Ovary (tissue), 10 donors: ENCODE measurements at places on chromosomes 6 and 20. TPM values are rescaled to one million over a fixed set of nuclear protein-coding genes. Genes with fewer than 3 reads are reported as not detected.

GRCh38 chr20:3751675-3752385 lies 15.7 kb downstream of the ADISSP start:
- no peak overlapping the region for H3K4me3 ChIP-seq
- H3K4me1 ChIP-seq: no peaks in the 10 kb centered on the region
- H3K27ac ChIP-seq: no peak overlapping the region
- no peaks in the 10 kb centered on the region for H3K27me3 ChIP-seq
- no peaks in the 10 kb centered on the region for H3K36me3 ChIP-seq

- H3K27me3 ChIP-seq: no peaks in the 10 kb centered on the region
- H3K27ac ChIP-seq: no peak overlapping the region
- H3K36me3 ChIP-seq: no peaks in the 10 kb centered on the region
- DNase-seq: no peak
Observed at GRCh38 chr20:14288341-14289330, 48.8 kb downstream of the FLRT3 start.

Gene SIRPD
- total RNA-seq: not detected

Gene BMP5
- total RNA-seq: not detected

Gene WFDC10B
- not detected for total RNA-seq

- H3K27me3 ChIP-seq: no peaks in the 10 kb centered on the region
- no peak for DNase-seq
- H3K4me1 ChIP-seq: peaks cover 3% of the 10 kb centered on the region
- H3K36me3 ChIP-seq: no peaks in the 10 kb centered on the region
- H3K4me3 ChIP-seq: no peak overlapping the region
- no peak overlapping the region for H3K27ac ChIP-seq
Observed at GRCh38 chr6:30918670-30919069, 4.6 kb downstream of the VARS2 start.

GRCh38 chr6:158174514-158174913 lies 6.4 kb downstream of the GTF2H5 start:
- H3K27me3 ChIP-seq: no peaks in the 10 kb centered on the region
- no peak for DNase-seq
- H3K36me3 ChIP-seq: no peaks in the 10 kb centered on the region
- peaks cover 6% of the 10 kb centered on the region for H3K4me1 ChIP-seq
- no peak overlapping the region for H3K4me3 ChIP-seq
- no peak overlapping the region for H3K27ac ChIP-seq

GRCh38 chr20:44388466-44389023 lies 33.0 kb downstream of the HNF4A start:
- H3K27me3 ChIP-seq: no peaks in the 10 kb centered on the region
- no peak overlapping the region for H3K27ac ChIP-seq
- no peak overlapping the region for H3K4me3 ChIP-seq
- no peaks in the 10 kb centered on the region for H3K36me3 ChIP-seq
- peaks cover 13% of the 10 kb centered on the region for H3K4me1 ChIP-seq

DNA sequence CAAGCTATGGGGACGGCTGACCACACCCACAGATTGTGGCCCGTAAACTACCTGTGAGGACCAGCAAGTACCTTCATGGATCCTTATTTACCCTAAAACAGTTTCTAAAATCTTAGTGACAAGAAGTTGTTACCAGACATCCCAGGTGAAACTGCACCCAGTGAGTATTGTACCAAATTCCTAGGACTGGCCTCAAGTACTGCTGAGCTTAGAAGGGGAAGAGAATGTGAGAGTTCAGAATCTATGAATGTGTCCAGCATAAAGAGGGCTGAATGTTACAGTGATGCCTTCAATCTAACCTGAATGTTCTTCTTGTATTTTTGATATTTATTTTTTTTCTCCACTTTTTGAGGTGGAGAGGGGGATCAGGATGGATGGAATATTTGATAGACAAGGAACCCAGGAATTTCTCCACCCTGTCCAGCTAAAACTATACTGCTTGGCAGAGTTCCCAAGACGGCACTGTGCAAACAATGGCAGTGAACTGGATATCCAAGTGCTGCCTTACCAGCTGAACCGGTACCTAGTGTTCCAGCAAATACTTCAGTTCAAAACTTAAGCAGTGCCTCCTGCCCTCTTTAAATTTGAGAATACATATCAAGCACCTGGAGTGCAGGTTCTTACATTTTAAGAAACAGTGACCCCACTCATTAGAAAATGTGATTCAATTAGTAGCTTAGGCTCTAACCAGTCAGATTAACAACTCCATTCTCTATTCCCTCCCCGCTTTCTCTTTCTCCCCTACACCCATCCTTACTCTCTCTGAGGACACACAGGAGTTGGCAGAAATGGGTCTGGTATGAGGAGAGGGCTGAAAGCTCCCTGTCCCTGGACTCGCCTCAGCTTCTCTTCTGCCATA lies 427.3 kb upstream of the FLRT3 start:
- no peaks in the 10 kb centered on the region for H3K4me1 ChIP-seq
- H3K4me3 ChIP-seq: no peak overlapping the region
- no peaks in the 10 kb centered on the region for H3K36me3 ChIP-seq
- H3K27me3 ChIP-seq: no peaks in the 10 kb centered on the region
- no peak for DNase-seq
- no peak overlapping the region for H3K27ac ChIP-seq

GRCh38 chr20:23410916-23411695 lies 10.2 kb downstream of the NAPB start:
- H3K4me3 ChIP-seq: no peak overlapping the region
- no peak overlapping the region for H3K27ac ChIP-seq

Gene RPL10A
- total RNA-seq: 3,478 TPM

GRCh38 chr20:21047981-21048380 lies 58.2 kb downstream of the LINC00237 start:
- no peaks in the 10 kb centered on the region for H3K27me3 ChIP-seq
- no peak overlapping the region for H3K27ac ChIP-seq
- no peak overlapping the region for H3K4me3 ChIP-seq

GRCh38 chr20:19274412-19275015 lies 62.1 kb downstream of the SLC24A3 start:
- H3K27ac ChIP-seq: peak overlapping the region; percentile 84
- peaks cover 18% of the 10 kb centered on the region for H3K4me1 ChIP-seq
- no peak overlapping the region for H3K4me3 ChIP-seq

- no peaks in the 10 kb centered on the region for H3K27me3 ChIP-seq
- DNase-seq: no peak
- no peaks in the 10 kb centered on the region for H3K4me1 ChIP-seq
- H3K4me3 ChIP-seq: no peak overlapping the region
- H3K27ac ChIP-seq: no peak overlapping the region
Observed at GRCh38 chr6:35078226-35078850, 62.8 kb downstream of the TCP11 start.

Gene FERMT1
- 5.9 TPM for total RNA-seq

GRCh38 chr20:47352332-47353238 lies 3.9 kb downstream of the ZMYND8 start:
- H3K36me3 ChIP-seq: no peaks in the 10 kb centered on the region
- peaks cover 43% of the 10 kb centered on the region for H3K4me1 ChIP-seq
- H3K27me3 ChIP-seq: no peaks in the 10 kb centered on the region

- H3K4me1 ChIP-seq: no peaks in the 10 kb centered on the region
- H3K27me3 ChIP-seq: no peaks in the 10 kb centered on the region
- H3K4me3 ChIP-seq: no peak overlapping the region
- no peak for DNase-seq
Observed at GRCh38 chr6:136534268-136534667, 16.0 kb downstream of the MAP7 start.

DNA sequence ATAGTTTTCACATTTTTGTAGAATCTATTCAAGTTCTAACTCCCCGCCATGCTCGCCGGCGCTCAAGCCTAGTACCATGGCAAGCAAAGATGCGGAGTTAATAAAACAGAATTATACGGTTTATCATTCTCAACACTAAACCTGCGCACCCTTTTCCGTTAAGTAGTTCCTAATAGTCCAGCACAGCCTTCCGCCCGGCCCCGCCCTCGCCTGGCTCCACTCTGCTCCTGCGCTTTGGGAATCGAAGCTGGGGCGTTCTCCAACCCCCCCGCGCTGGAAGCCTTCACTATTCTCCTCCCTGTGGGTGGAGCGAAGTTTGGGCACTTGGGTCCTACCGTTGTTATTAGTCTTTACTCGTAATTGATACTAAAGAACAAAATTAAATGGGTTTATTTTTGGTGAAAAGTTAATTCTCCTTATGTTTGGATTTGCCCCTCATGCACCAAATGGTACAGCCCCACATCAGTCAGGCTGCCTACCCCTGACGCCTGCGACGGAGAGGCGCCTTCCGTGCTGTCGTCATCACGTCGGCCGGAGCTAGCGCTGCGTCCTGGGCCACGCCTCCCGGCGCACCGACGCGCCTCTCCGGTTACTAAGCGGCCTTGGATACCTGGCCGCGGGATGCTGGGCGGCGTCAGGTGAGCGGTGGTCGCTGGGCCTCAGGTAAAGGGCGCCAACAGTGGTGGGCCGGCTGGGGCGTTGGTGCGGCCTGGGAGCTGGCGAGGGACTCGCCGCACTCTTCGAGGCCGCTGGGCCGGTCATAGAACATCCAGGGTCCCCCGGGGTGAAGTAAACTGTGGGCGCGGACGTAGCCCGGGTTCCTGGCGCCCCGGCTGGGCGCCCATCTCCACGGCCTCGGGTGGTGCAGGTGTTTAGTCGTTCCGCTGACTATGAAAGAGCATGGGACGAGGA lies at the start of gene IFT52:
Gene IFT52 (plus strand): TSS at position 546 of the 912 bp plus-strand sequence. CDS start 3,762 bp downstream, outside the sequence.
- H3K27ac ChIP-seq: peak within 1 kb of the TSS; percentile 66
- no peaks in the 10 kb centered on the region for H3K27me3 ChIP-seq
- DNase-seq: peak; percentile 94
- H3K36me3 ChIP-seq: no peaks in the 10 kb centered on the region
- peak within 1 kb of the TSS; percentile 94 for H3K4me3 ChIP-seq

DNA sequence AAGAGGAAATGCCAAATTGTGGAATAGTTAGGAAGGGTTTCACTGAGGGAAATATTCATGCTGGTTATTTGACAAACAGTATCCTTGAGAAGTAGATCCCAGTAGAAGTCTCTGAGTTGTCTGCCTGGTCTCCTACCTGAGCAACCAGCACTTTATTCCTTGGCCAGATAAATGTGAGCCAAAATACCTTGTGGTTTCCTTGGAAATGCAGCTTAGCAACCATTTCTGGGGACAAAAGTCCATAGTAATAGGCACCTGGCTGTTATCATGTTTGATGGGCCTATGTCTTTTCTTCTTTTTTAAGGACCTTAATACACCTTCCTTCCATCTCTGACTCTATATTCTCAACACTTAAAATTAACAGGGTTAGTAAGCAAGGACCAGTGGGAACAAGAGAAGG lies 217.1 kb upstream of the MARCKS start:
- no peaks in the 10 kb centered on the region for H3K36me3 ChIP-seq
- no peaks in the 10 kb centered on the region for H3K27me3 ChIP-seq
- H3K27ac ChIP-seq: no peak overlapping the region
- H3K4me3 ChIP-seq: no peak overlapping the region

Gene CD83
- total RNA-seq: 12.5 TPM

DNA sequence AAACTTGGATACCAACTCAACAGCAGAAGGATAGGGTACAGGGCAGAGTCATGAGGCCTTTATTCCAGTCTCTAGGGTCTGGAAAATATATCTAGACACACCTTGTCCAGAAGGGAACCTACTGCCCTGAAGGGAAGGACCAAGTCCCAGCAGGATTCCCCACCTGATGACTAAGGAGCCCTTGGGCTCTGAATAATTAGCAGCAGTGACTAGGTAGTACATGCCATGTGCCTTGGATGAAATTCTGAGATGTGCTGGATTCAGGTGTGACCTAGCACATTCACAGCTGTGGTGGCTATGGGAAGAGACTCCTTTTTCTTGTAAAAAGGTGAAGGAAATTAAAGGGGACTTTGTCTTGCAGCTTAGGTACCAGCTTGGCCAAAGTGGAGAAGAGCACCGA lies 364.3 kb upstream of the PTCHD4 start:
- no peak overlapping the region for H3K4me3 ChIP-seq
- H3K4me1 ChIP-seq: no peaks in the 10 kb centered on the region
- DNase-seq: no peak
- no peaks in the 10 kb centered on the region for H3K27me3 ChIP-seq

- no peaks in the 10 kb centered on the region for H3K27me3 ChIP-seq
- H3K4me1 ChIP-seq: no peaks in the 10 kb centered on the region
- H3K27ac ChIP-seq: no peak overlapping the region
- no peaks in the 10 kb centered on the region for H3K36me3 ChIP-seq
- H3K4me3 ChIP-seq: no peak overlapping the region
- no peak for DNase-seq
Observed at GRCh38 chr6:2140438-2141128, 104.8 kb downstream of the GMDS start.

GRCh38 chr6:2245877-2246863 lies 765 bp upstream of the GMDS start:
- H3K27me3 ChIP-seq: no peaks in the 10 kb centered on the region
- peak overlapping the region; percentile 77 for H3K4me3 ChIP-seq
- peaks cover 6% of the 10 kb centered on the region for H3K4me1 ChIP-seq
- DNase-seq: peak; percentile 68

Gene GSTA1
- 12.4 TPM for total RNA-seq

Gene HTR1E
- total RNA-seq: 2.9 TPM

DNA sequence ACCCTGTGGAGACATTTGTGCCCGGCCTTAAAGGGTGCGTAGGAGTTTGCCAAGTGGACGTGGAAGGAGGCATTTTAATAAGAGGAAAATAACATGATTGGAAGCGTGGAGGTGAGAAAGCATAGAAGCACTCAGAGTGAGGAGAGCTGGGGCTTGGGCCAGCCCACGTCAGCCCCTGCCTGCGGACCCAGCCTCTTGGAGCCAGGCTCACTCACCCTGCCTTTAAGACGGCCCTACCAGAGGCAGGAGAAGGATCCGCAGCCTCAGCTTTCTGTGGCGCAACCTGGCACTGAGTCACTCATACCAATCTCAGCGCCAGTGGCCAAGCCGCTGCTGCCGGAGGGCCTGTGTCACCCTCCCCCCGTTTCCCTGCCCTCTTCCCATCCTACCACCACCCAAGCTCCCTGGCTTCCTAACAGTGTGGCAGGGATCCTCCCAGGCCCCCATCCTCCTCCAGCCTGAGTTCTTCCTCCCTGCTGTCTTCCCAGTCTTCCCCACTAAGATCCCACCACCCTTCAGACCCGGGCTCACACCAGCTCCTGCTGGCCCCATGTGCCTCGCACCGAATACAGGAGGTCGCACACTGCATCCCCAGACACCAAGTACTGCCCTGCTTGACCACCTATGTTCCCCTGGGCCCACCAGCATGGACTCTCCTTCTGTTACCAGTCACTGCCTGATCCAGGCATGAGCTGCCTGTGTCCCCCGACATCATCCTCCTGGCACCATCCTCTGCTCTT lies 285.2 kb downstream of the UST start:
- no peaks in the 10 kb centered on the region for H3K27me3 ChIP-seq
- no peaks in the 10 kb centered on the region for H3K36me3 ChIP-seq
- H3K4me1 ChIP-seq: peaks cover 17% of the 10 kb centered on the region
- peak overlapping the region; percentile 22 for H3K27ac ChIP-seq
- no peak overlapping the region for H3K4me3 ChIP-seq

- no peak for DNase-seq
- no peak overlapping the region for H3K4me3 ChIP-seq
- no peaks in the 10 kb centered on the region for H3K36me3 ChIP-seq
- H3K4me1 ChIP-seq: no peaks in the 10 kb centered on the region
- H3K27ac ChIP-seq: no peak overlapping the region
Observed at GRCh38 chr6:100449239-100449691, 15.5 kb downstream of the SIM1 start.

Gene CRISP3
- 45.5 TPM for total RNA-seq

Gene ELOVL5
- 14.7 TPM for total RNA-seq

Gene MPIG6B
- total RNA-seq: not detected
